ENCODE measurements at places on chromosomes 11 and 22.
A peak's percentile ranks its signal among the peaks of the same experiment; 100 is the strongest.

DNA sequence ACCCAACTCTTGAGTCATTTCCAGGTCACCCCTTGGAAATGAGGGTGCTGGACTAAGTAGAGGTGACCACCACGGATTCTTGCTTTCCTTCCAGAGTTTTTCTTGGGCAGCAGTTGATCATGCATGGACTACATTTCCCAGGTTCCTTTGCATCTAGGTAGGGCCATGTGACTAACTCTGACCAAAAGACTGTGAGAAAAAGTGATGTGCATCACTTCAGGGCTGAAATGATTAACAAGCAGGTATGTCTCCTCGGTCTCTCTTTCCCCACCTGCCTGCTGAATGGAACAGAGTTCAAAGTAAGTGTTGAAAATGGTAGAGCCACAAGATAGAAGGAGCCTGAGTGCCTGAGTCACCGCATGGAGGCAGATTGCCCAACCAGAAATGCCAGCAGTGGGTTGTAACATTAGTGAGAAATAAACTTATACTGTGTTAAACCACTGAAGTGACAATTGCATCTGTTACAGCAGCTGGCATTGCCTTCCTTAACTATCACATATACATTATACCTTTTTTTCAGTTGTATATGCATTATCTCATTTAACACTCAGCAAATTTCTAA, 113.5 kb downstream of the MN1 start:
- no peak for DNase-seq

DNA sequence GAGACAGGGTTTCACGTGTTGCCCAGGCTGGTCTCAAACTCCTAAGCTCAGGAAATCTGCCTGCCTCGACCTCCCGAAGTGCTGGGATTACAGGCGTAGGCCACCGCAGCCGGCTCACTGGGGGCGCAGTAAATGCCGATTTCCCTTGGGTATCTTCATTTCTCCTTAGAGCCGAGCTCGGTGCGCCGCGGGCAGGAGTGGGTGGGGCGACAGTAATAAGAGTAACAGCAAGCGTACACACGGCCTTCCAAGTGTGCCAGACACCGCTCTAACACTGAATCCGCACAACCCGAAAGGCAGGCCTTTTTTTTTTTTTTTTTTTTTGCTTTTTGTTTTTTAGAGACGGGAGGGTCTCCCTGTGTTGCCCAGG, 500 bp upstream of the ADSL start:
- DNase-seq = peak; percentile 49

DNA sequence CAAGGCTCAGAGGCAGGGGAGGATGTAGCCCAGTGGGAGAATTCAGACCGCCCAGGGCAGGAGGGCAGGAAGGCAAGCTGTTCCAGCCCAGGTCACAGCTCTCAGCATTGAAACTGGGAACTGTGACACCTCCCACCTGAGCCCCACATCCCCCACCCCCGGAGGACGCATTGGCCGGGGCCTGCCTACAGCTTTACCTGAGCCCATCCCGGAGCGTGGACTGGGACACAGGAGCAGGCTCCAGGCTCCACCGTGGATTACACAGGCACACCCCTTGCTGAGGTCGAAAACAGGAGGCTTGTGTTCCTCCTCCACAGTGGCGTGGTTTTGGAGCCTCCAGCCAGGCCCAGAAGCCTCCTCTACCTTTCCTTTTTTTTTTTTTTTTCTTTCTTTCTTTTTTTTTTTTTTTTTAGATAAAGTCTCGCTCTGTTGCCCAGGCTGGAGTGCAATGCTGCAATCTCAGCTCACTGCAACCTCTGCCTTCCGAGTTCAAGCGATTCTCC, 9.1 kb upstream of the PGA3 start:
- no peak for DNase-seq

- no peak for DNase-seq
Measured at GRCh38 chr22:39448205-39449054, 8.4 kb upstream of the MGAT3 start.

GRCh38 chr11:58513747-58514367, 6.0 kb upstream of the OR5B21 start:
- no peak for DNase-seq

DNA sequence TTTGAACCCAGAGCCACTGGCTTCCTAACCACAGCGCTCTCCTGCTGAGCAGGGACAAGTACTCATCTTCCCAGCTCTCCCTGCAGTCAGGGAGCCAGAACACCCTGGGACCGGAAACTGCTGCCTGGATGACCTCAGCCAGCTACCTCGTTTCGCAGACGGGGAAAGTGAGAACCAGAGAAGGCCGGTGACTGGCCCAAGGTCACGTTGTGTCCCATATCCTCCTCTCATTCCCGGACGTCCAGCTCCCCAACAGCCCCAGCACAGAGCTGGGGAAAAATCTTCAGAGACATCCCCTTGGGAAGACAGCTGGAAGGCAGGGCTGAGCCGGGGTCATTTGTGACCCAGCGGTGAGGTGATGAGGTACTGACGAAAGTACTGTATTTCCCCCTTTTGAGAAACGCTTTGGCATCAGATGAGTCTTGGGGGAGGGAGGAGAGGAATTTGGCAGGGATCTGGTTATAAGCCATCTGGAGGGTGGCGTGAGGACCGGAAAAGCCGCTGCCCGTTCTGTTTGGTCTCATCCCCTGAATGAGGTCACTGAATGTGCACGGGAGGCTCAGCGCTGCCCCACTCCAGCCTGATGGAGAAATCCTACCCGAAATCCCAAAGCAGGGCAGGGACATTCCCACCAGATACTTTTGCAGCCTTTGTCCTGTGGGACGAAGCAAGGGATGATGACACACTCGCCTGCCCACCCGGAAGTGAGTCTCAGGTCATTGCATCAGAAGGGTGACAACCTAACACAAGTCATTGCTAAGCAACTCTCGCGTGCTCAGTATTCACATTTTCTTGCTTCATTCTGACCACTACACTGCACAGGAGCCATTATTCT, 41.1 kb downstream of the LIF start:
- DNase-seq = no peak

DNA sequence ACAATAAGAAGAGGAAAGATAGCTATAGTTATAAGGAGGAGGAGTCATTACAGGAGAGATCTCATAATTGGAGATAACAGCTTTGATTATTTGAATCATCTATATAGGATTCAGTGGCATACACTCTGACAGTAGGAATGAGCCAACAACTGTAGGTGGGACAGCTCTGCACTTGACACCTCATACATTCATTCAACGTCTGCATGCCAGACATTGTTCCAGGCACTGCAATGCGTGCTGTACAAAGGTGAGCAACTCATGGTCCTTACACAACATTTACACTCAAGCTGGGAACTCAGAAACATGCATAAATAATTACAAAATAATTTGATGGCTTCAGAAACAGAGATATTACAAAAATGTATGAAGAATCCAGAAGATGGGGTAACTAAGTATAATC, 154.3 kb downstream of the MSANTD4 start:
- no peak for DNase-seq

DNA sequence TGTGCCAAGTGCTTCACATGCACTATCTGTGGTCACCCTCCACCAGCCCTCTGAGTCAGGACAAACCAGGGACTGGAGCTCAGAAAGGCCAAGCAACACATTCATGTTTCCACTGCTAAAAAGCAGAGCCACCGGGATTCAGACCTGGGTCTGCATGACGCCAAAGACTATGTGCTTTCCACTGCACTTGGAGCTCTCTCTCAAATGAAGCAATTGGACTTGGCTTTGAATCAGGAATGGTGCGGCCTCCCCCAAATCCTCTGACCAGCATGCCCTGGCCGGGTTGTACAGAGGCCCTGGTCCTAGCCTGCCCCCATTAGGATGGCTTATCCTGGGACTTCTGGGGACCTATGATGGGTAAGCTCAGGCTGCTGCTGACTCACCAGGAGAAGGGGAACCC, 80.7 kb downstream of the PKNOX2 start:
- DNase-seq = no peak

DNA sequence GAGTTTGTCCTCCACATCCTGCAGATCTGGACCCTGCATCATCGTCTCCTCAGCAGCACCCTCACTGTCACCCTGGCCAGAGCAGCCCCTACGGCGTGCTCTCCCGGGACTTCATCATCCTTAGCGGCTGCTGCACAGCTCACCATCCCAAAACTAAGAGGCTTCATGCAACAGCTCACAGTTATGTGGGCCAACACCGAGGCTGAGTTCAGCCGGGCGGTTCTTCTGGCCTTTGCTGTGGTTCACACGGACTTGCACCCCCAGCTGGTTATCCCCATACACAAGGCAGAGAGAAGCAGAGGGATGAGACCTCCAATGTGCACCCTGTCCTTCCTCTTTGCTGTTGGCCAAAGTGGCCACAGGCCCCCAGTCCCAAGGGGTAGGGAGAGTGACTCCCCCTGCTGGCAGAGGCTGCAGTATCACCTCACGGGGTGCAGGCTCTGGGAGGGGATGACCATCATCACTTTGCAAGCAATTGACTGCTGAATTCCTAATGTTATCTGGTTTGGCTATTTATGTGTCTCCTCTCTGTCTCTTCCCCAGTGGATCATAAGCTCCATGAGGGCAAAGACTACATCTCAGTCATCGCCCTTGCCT, 276.8 kb downstream of the BRD1 start:
- no peak for DNase-seq

DNA sequence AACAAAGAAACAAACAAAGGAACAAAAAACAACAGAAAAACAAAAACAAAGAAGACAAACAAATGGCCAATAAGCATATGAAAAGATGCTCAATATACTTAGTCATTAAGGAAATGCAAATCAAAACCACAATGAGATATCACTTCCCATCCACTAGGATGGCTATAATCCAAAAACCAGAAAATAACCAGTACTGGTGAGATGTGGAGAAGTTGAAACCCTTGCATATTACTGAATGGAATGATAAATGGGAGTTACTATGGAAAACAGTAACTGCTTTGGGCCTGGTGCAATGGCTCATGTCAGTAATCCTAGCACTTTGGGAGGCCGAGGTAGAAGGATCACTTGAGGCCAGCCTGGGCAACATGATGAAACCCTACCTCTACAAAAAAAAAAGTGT, 44.9 kb upstream of the RBFOX2 start:
- DNase-seq = no peak
